ENCODE measurements at places on chromosomes 3 and 15.
A peak's percentile ranks its signal among the peaks of the same experiment; 100 is the strongest.

DNA sequence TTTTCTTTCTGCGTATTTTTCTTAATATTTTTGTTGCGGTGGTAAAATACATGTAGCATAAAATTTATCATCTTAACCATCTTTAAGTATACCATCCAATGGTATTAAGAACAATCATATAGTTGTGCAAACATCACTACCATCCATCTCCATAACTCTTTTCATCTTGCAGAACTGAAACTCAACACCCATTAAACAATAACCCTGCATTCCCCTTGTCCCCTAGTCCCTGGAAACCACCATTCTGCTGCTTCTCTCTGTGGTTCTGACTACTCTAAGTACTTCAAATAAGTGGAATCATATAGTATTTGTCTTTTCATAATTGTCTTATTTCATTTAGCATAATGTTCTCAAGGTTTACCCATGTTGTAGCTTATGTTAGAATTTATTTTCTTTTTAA, 67.3 kb upstream of the EOMES start:
- no peak for DNase-seq

GRCh38 chr15:64536244-64536836, 76.0 kb downstream of the ZNF609 start:
- no peak for DNase-seq

- no peak for DNase-seq
Observed at GRCh38 chr3:36871379-36872126, 73.3 kb downstream of the TRANK1 start.

DNA sequence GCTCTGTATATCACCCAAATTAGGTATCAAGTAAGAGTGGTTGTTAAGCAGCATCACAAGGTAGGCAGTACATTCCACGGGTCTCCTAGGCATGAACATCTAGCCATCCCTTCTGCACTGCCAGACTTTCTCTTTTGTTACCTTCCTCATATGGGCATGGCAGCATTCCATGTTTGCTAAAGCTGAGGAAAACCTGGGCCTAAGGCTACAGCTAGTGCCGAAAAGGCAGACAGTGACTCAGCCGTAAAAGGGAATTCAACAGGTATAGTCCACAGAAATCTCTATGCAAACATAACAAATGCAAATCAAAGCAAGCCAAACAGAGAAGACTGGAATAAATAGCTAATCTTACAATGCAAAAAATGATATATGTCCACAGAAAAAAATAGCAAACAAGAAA, 645.4 kb downstream of the ZBBX start:
- DNase-seq, result no peak

DNA sequence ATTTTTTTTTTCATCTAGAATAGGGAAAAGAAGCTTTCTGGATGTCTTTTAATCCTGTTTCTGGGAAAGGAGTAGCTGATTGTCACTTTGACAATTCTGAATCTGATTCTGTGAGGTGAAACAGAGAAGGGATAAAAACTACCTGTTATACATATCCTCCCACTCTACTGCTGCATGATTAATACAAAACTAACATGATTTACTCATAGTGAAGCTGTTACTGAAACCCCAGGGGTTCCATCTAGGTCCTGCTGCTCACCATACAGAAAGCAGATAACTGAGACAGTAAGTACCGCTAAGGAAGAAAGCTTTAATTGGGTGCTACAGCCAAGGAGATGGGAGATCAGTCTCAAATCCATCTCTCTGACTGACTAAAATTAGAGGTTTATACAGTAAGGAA, 610.9 kb upstream of the ALCAM start:
- no peak for DNase-seq

- no peak for DNase-seq
Observed at GRCh38 chr3:185457376-185457775, 41.5 kb downstream of the TMEM41A start.

DNA sequence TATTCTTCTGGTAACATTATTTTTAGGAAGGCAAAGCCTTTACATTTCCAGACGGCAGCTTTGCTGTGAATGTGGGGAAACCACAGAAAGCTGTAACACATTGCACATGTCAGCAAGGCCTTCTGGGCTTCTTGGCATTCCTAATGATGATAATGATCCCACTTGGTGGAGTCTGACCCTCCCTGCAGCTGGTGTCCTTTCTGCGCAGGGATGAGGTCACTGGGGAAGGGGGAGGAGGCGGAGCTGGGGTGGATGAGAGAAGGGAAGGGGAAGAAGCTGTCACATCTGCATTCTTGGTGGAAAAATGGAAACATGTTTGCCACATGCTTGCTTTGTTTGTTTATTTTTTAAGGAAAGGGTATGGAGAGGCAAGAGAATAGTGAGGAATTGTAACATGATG, 68.6 kb downstream of the FILIP1L start:
- peak; percentile 76 for DNase-seq

- DNase-seq, result no peak
Observed at GRCh38 chr3:53044371-53044710, 1.5 kb downstream of the SFMBT1 start.

DNA sequence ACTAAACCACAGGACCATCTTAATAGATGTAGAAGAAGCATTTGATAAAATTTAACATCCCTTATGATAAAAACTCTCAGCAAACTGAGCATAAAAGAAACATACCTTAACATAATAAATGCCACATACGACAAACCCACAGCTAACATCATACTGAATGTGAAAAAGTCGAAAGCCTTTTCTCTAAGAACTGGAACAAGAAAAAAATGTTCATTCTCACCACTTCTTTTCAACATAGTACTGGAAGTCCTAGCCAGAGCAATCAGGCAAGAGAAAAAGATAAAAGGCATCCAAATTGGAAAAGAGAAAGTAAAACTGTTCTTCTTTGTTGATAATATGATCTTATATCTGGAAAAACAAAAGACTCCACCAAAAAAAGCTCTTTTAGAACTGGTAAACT, 134.2 kb downstream of the RPL22L1 start:
- no peak for DNase-seq

- no peak for DNase-seq
Observed at GRCh38 chr15:42371096-42371495, 11.8 kb downstream of the CAPN3 start.

- no peak for DNase-seq
Observed at GRCh38 chr3:141440942-141441341, 45.9 kb upstream of the RASA2 start.

GRCh38 chr15:65312400-65312916, 8.0 kb downstream of the RNU5B-1 start:
- DNase-seq, result peak; percentile 62

DNA sequence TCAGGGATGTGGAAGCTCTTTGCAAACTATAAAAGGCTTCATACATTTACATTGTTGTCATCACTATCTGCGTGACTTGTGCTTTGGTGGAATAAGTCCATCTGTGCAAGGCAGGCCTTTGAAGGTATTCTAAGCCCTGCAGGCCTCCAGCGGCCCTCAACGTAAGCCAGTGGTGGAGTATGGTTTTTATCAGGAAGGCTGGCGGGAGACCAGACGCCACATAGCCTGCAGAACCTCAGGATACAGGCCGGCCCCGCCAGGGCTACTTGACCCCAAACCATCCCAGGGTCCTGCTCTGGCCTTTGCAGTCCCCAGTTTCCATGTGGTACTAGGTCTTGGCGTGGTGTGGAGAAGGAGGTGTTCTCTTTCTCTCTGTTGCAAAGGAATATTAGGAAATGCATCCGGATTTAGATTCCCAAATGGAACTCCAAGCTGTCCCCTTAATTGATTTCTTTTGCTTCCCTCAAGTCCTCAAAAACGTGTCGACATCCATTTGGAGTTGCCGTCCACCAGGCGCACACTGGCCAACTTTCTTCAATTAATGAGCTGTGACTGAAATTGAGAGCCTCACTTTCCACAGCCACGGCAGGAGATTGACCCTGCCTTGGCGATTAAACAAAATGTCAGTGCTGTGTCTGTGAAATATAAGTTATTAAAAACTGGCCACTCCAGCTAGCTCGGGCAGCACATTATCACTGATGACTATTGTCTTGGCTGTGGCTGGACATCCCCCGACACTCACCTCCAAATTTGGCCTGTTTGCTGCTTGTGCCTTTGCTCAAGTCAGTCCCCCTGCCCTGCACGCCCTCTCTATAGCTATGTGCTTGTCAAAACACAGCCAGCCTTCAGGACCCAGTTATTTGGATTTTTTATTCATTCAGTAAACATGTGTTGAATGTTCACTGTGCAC, 239.8 kb upstream of the TLE3 start:
- no peak for DNase-seq

DNA sequence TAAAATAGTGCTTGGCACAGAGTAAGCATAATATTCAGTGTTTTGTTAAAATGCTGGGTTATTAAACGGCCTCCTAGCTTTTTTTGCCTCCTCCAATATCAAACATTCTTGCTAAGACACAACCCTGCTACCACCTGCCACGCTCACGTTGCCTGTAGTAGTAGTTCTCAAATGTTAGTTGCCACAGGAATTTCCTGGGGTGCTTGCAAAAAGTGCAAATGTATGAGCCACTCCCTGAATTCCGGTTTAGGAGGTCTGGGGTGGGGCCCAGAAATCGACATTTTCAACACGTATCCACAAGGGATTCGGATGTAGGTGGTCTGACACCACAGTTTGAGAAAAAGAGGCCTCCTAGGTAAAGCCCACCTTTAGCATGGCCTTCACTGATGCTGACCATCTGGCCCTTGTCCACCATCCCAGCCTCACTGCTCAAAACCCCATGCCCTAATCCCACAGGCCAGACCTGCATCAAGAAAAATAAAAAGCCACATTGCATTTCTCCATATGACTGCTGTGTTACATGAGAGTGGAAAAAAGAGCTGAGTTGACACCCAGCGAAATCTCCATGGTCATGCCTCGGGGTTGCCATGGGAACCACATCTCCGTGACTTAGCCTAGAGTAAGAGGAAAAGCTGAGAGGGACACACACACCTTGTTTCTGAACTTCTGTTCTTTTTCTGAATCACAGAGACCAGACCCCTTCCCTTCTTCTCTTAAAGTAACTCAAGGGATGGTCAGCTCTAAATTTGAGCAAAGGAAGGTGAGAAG, 116.4 kb upstream of the HES1 start:
- no peak for DNase-seq

GRCh38 chr15:32657198-32657883, 15.8 kb downstream of the SCG5 start:
- no peak for DNase-seq

GRCh38 chr3:113532698-113533533, 561 bp downstream of the SIDT1 start:
- DNase-seq, result no peak

- DNase-seq, result no peak
Observed at GRCh38 chr15:101135532-101136166, 116.2 kb downstream of the CHSY1 start.

DNA sequence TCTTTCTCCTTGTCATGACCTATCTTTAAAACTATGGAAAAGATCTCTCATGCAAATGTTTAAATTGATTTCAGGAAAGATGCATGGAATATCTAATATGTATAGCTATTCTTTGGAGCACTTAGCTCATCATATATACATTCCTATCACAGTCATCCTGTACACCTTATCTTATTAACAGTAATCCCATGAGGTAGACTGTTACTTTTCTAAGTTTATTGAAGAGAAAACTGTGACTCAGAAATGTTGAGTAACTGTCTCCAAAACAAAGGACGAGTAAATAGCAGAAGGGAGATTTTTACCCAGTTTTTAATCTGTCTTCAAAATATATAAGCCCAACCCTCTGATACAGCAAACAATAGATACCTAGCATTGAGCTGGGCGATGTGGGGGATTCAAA, 308.3 kb downstream of the GAP43 start:
- no peak for DNase-seq

- no peak for DNase-seq
Observed at GRCh38 chr3:189096092-189096491, 75.7 kb upstream of the TPRG1 start.

- no peak for DNase-seq
Observed at GRCh38 chr3:62319570-62320243, 53.6 kb downstream of the FEZF2 start.

DNA sequence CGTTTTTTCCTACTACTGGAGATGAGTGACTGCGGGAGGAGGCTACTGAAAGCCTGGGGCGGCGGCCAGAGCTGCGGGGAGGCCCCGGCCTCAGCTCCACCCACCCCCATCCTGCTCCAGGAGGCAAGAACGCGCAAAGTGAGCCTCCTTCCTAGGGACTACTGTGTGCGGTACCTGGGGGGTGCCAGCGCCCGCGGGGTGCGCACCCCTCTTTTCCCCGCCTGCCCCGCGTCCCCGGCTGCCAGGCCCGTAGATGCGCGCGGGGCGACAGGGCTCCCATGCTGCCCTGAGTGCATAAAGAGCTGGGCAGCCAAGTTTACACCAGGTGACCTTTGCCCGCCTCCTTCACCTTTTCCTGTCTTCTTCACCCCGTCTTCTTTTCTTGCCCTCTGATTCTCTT, 2.5 kb upstream of the USF3 start:
- DNase-seq, result no peak

GRCh38 chr3:123034996-123035395, 7.4 kb upstream of the SEMA5B start:
- no peak for DNase-seq

DNA sequence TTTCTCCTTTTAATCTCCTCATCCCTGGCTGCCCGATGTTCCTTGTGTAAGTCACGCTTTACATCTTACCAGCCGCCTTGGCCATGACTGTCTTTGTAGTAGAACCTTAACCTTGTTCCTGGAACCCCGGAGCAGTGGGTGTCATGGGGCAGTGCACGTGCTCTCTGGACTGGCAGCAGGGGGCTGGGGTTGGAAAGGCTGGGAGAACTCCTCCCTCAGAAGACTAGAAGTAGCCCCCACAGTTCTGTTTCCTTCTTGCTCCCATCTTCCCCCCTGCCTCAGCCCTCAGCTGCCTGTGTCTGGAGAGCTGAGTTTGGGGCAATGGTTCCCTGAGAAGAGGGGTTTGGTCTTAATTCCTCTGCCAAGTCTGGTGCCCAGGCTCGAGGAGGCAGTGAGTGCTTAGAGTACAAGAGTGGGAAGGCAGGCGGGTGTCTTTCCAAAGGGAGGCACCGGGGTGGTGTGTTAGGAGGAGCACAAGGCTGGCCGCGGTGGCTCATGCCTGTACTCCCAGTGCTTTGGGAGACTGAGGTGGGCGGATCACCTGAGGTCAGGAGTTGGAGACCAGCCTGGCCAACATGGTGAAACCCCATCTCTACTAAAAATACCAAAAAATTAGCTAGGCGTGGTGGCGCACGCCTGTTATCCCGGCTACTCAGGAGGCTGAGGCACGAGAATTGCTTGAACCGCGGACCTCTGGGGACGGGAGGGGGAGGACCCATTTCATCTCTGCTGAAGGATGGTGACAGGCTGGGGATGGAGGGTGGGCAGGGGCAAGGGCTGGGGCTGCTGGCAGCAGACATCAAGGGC, 100.4 kb downstream of the VGLL4 start:
- no peak for DNase-seq

- no peak for DNase-seq
Observed at GRCh38 chr3:37320276-37320675, 145.9 kb upstream of the LRRFIP2 start.

GRCh38 chr15:28084547-28084946, 14.6 kb downstream of the OCA2 start:
- no peak for DNase-seq

GRCh38 chr3:111311709-111312235, 230.2 kb upstream of the CD96 start:
- no peak for DNase-seq

GRCh38 chr15:100987143-100987542, 68.0 kb downstream of the LRRK1 start:
- no peak for DNase-seq
